Stimulated activated CD8-positive, alpha-beta memory T cell treated with anti-CD3 and anti-CD28 coated beads, Interleukin-15, amount 100 ng/mL, for 1 hour (primary cell): ENCODE measurements at places on chromosomes 6 and 20.

GRCh38 chr6:12288211-12288618 is 1.9 kb upstream of the EDN1 start:
- no peak for DNase-seq

DNA sequence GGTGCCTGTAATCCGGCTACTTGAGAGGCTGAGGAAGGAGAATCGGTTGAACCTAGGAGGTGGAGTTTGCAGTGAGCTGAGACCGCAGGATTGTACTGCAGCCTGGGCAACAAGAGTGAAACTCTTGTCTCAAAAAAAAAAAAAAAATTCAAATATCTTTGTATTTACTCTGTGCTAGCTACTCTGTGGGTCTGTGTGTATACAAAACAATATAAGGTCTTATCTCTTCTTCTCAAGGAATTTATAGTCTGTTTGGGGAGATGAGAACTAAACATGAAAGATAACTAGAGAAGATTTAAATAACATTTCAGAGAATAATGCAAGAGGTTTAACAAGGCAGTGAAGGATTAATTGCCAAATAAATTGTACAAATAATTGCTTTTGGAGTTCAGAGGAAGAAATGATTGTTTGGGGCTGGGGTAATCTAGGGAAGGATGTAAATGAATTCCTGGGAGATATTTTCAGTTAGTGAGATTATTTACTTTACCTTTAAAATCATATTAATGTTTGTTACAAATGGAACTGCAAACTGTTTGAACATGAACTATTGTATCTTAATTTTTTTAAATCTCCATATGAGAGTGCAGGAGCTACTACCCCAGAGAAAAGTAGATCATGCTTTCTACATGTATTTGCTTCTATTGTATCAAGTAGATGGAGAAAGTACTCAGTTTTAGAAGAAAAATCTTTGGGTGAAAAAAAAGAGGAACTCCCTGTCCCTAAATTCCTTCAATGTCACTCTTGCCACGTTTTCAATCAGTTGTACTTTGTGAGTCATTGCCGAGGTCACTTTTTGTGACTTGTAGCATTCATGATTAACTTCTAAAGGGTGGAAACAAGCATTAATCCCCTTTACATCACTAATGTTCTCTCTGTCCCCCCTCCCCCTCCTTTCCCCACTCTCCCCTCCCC is 39.0 kb downstream of the NCOA3 start:
- DNase-seq: no peak

- no peak for DNase-seq
Observed at GRCh38 chr6:105259913-105260889, 80.4 kb upstream of the POPDC3 start.

DNA sequence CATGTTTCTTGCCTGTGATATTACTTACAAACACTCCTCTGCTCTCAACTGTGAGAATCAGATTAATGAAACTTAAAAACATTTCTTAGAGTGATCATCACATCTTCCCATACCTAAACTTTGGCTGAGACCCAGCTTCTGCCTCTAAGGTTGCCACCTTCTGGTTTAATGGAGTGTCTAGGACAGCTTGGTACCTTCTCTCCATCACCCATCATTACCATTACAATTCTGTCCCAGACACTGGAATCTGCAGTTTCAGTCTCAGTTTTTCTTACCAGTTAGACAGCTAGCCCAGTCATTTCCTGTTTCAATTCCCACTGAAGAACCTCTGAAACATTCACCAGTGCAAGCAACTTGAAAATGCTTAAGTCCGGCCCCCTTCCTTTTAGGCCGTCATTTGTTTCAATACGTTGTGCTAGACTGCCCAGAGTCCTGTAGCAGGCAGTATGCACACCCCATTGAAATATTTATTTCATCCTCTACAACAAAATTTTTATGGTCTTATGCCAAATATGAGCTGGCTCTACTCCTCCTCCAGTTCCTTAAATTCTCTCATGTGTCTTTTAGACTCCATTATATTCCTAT is 107.0 kb upstream of the FOXO3 start:
- no peak for DNase-seq

DNA sequence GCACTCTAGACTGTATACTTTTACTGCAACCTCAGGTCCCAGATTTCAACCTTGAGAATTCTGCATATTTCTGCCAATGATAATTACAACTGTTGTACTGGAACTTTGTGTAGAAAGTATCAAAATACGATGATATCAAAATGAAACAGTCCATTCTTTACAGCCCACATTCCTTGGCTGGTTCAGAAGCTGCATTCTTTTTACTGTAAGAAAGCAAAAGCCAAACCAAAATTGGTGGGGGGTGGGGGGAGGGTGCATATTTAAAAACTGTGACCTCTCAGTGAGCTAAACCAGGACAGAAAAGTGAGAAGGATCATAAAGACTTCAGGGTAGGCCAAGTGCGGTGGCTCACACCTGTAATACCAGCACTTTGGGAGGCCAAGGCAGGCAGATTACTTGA is 41.8 kb upstream of the UBR2 start:
- DNase-seq: no peak

DNA sequence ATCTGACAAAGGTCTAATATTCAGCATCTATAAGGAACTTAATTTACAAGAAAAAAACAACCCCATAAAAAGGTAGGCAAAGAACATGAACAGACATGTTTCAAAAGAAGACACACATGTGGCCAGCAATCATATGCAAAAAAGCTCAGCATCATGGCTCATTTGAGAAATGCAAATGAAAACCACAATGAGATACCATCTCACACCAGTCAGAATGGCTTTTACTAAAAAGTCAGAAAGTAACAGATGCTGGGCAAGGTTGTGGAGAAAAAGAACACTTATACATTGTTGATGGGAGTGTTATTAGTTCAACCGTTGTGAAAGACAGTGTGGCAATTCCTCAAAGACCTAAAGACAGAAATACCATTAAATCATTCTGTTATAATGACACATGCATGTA is 289.9 kb upstream of the MMS22L start:
- no peak for DNase-seq

- DNase-seq: no peak
Observed at GRCh38 chr6:112300896-112301295, 46.2 kb upstream of the RFPL4B start.

DNA sequence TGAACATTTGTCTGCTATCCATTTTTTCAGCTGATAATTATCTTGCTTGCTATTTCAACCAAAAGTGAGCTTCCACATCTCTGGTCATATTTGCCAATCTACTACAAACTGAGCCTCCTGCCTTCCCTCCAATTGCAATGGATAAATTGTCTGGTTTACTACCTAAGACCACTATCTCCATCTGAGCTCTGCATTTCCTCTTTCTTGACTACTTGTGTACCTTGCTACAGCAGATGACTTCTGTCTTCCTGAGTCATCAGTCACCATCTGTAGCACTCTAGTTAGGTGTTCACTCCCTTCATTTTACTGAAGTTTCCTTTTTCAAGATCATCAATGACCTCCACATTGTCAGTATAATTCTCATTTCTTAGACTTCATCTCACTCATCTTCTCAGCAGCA is 33.5 kb upstream of the PHIP start:
- DNase-seq: no peak

DNA sequence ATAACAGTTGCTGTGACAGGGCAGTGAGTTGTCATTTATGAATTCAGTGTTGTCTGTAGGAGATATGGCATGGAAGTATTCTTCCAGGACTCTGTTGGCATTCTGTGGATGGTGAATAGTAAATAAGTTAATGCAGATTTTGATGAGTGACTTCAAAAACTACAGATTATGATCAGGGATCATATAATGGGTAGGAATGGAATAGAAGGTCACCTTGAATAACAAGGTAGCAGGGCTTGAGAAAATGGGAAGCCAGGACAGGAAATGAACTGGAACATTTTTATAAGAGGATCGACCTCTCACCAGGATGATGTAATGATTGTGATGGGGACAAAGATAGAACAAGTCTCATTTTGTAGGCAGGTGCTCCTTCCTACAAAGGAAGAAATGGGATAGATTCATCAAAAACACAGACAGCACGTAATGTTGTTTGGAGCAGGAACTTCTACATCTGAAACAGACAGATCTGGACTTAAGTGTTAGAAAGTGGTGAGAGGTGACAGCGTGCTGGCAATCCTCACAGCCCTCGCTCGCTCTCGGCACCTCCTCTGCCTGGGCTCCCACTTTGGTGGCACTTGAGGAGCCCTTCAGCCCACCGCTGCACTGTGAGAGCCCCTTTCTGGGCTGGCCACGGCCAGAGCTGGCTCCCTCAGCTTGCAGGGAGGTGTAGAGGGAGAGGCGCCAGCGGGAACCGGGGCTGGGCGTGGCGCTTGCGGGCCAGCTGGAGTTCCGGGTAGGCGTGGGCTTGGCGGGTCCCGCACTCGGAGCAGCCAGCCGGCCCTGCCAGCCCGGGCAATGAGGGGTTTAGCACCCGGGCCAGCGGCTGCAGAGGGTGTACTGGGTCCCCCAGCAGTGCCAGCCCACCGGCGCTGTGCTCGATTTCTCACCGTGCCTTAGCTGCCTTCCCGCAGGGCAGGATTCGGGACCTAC is 30.8 kb upstream of the SSR1 start:
- DNase-seq: no peak

DNA sequence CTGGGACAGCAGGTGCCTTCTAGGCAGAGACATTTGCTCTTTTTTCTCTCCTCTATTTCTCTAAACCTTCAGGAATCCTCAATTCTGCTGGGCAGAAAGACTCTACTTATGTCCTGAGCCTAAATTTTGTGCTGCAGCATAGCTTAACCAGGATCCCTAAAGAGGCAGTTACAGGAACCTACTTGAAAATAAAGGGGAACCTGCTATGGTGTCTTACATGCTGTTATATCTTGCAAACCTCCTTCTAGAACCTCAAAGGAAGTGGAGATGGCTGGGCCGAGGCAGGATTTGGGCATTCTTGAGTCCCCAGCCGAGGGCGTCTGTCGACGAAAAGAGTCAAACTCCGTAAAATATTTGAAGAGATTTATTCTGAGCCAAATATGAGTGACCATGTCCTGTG is 17.1 kb upstream of the GMNN start:
- DNase-seq: no peak

DNA sequence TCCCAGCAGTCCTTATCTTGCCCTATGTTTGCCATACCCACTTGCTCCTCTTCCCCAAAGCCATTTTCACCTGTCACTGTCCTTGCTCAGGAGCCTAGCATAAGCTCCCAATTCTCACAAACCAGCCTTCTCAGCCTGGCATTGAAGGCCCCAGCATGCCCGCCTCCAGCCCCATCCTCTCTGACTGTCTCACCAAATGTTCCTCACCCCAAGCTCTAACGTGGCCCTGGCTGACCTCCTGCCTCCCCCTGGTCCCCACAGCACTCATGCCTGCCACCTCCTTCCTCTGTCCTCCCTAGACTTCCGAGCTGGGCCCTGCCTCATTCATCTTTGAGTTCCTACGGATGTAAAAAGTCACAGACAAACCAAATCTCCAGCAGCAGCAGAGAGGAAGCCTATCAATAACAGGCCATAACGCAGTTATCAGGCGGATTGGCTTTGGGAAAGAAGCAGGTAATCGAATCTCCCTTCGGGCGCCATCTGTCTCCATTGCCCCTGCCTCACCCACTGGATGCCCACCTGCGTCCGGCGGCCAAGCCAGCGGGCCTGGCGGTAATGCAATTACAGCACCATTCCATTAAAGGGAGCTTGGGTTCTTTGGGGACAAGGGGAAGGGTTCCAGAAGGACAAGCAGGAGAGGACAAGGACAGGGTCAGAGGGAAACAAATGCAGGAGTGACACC is 104.4 kb downstream of the MRPL14 start:
- no peak for DNase-seq

GRCh38 chr20:6530779-6531315 is 236.6 kb upstream of the BMP2 start:
- no peak for DNase-seq

DNA sequence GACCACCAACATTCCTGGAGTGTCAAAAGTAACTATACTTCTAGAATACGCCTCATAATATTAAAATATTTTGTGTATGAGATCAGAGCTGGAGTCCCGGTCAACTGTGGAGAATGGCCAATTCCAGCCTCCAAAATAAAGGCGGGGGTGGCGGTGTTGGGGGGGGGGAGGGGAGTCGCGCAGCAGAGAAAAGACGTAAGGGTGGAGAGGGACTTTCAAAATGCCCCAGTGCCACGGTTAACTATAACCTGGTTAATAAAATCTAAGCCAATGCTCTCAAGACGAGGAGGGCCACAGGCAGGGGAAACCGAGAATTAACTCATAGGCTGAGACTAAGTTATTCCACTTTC is 1.3 kb downstream of the NUP153 start:
- DNase-seq: no peak

GRCh38 chr6:87705070-87705691 is 3.1 kb upstream of the AKIRIN2 start:
- no peak for DNase-seq

GRCh38 chr20:6740096-6740495 is 27.4 kb upstream of the BMP2 start:
- no peak for DNase-seq

GRCh38 chr6:140051521-140052512 is 677.4 kb upstream of the CITED2 start:
- DNase-seq: no peak

GRCh38 chr6:44869321-44869897 is 458.7 kb upstream of the RUNX2 start:
- no peak for DNase-seq

GRCh38 chr20:3262566-3262965 is 23.6 kb upstream of the SLC4A11 start:
- no peak for DNase-seq

DNA sequence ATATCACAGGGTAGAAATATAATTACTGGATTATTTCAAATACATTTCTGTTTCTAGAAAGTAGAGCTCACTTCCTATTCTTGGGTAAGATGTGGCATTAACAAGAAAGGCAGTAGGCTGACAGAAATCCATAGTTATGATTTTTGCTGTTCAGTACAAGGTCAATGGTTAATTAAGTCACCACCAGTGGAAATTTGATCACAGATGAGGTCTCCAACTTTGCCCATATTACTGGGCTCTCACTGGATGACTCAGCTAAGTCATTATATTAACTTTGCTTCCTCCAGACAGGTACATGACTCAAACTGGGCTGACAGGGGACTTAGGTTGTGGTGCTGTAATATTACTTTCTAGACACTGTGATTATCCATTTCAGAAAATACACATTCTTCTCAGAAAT is 212.4 kb downstream of the GRIK2 start:
- no peak for DNase-seq

- DNase-seq: no peak
Observed at GRCh38 chr6:96809119-96809518, 28.2 kb downstream of the GPR63 start.

DNA sequence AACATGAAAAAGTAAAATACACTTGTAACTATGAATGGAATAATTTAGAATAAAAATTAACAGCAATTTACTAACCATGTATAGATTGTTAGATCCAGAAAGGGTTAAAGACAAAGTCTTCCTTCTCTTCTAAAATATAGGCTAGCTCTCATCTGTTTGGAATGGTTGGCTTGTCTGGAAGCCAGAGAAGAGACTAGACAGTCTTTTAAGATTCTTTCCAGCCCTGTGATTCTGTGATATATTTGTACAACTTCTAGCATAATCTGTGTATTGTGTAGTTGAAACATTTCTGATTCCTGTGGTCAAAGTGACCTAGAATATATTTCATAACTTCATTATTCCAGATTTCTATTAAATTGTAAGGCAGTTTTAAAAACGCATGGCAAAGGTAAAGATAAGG is 196.6 kb downstream of the UST start:
- no peak for DNase-seq
